ENCODE measurements at places on chromosomes 3 and 15.

DNA sequence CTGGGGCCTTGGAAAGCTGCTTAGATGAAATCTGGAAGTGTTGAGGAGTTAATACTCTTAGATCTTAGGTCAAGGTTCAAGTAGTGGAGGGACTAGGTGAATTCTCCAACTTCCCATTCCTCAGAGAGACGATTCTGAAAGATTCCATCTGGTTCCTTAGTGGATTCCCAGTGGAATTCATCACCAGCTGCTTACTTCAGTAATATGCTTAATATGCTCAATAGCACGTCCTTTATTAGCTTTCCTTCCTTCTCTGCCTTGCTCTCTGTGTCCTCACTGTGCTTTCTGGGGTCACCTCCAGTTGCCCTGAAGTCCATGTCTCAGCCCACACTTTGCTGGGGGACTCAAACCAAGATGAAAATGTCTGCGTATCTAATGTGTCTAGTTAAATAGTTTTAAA, 31.0 kb downstream of the CEP63 start:
- DNase-seq, result no peak

- DNase-seq, result no peak
Observed at GRCh38 chr3:8563146-8563545, 61.5 kb downstream of the LMCD1 start.

GRCh38 chr3:63228677-63229076, 49.4 kb upstream of the SYNPR start:
- peak; percentile 25 for DNase-seq

DNA sequence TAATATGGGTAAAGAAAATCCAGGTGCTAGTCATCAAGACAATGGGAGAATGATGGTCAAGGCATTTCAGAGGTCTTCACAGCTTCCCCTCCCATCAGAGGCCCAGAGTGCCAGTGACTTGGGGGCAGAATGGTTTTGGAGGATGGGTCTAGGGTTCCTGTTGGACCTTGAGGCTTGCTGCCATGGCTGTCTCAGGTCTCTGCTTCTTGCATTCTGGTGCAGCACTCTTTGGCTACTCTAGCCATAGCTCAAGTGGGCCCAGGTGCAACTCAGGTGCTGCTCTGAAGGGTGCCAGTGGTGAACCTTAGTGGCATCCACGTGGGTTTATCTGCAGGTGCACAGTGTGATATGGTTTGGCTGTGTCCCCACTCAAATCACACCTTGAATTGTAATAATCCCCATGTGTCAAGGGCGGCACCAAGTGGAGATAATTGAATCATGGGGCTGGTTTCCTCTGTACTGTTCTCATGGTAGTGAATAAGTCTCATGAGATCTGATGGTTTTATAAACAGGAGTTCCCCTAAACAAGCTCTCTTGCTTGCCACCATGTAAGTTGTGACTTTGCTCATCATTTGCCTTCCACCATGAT, 48.5 kb upstream of the PEX5L start:
- no peak for DNase-seq

GRCh38 chr3:136343873-136344555, 93.9 kb downstream of the PCCB start:
- no peak for DNase-seq

- peak; percentile 51 for DNase-seq
Observed at GRCh38 chr3:149507491-149508324, 33.2 kb downstream of the TM4SF4 start.

DNA sequence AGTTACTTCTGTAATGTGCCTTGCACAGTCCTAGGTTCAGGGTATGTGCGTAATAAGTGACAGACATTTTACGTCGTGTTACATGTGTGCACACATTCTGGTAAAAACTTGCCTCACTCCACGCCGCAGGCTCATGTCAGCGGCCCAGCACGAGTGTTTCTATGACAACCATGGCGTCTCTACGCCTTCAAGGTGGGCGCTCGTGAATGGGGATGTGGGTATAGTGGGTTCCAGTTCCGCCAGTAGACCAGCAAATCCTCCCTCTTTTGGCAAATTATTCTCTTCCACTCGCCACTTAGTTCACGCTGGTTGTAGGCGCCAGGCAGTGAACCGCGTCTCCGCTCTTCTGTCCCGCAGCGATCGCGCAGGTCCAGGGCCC, 40.3 kb downstream of the CHST14 start:
- DNase-seq, result no peak

GRCh38 chr15:57079931-57080620, 161.6 kb downstream of the TCF12 start:
- DNase-seq, result peak; percentile 54

DNA sequence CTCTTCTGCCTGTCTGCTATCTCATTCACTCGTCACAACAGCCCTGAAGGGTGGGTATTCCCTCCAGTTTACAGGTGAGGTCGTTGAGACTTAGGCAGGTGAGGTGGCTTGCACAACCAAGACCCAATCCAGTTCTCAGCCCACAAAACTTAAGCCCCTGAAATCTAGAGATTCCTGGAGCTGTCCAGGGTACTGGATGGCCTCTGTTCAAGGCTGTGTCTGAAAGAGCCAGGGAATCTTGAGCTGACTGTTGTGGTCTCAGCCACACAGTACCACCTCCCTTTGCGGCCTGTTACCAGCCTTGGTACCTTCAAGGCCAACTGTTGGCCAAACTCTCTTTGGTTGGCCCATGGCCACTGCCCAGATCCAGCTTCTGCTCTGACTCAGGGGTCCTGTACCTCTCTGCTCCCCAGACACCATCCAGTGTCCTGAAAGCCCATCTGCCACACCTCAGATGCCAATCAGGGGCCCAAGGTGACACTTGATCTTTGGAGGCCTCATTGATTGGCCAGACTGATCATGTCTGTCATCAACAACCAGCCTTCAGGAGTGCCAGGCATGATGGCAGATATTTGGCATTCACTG, 10.9 kb upstream of the FAM107A start:
- no peak for DNase-seq

DNA sequence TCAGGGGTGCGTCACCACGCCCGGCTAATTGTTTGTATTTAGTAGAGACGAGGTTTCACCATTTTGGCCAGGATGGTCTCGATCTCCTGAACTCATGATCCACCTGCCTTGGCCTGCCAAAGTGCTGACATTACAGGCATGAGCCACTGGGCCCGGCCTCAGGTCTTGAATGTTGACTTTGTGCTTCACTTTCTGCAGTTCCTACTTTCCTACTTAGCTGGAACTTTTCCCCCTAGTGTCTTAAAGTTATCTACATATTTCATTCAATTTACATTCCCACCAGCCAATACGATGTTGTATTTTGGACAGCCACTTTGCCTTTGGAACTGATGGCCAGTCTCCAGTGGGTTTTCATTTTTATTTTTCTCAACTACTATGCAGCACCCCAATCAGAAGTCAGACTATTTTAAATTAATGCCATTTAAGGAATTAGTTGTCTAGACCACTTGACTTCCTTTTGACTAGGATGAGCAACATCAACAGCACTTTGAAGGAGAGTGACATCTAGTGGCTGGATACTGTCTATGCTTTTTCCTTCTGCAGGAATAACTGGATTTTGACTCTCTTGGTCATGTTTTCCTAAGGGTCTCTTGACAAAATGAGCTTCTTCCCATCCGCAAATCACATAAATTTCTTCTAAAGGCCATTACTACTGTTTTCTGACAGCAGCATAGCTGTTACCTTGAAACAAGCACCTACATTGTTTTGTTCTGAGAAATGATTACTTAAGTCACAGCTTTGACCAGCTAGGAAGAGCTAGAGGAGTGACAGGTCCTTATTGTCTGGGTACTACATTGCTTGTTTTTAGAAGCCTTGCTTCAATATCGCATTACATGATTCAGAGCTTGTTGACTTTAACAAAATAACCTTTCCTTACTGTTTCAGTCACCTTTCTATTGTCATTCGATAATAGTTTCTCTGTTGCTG, 140.2 kb downstream of the ITPR1 start:
- DNase-seq, result peak; percentile 89

GRCh38 chr3:114213292-114213626, 24.1 kb downstream of the ZNF80 start:
- DNase-seq, result no peak

- no peak for DNase-seq
Observed at GRCh38 chr15:98935736-98936135, 71.9 kb downstream of the PGPEP1L start.

DNA sequence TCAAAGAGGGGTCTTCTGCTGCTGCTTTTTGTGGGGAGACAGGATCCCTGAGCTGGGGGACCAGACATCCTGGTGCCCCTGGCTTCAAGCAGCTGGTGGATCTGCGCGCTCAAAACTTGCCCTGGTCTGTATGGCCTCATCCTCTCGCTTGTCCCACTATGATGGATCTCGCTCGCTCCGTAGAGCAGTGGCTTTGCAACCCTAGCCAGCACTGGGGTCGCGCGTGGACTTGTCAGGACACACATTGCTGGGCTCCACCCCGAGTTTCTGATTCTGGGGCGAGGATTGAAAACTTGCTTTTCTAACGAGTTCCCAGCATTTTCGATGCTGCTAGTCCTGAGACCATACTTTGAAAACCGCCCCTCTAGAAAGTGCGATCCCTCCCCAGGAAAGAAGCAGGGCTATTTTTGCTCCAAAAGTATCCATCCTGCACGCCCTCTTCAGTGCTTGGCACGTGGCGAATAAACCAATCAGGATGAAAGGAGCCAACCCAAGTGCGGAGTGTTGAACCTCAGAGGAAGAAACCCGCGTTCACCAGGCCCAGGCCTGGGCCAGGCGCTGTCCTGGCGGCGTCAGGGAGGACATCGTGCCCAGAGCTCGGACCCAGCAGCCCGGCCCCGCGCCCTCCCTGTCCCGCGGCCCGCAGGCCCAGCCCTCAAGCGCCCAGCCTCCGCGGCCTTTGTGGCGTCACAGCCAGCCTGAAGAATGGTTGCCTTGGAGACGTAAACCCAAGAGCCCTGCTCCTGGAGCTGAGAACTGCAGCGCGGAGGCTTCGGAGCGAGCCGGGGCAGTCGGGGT, at the start of gene CFAP100:
Gene CFAP100 (plus strand): TSS at position 731 of the 798 bp plus-strand sequence. CDS start 1,092 bp downstream, outside the sequence.
- DNase-seq, result no peak

DNA sequence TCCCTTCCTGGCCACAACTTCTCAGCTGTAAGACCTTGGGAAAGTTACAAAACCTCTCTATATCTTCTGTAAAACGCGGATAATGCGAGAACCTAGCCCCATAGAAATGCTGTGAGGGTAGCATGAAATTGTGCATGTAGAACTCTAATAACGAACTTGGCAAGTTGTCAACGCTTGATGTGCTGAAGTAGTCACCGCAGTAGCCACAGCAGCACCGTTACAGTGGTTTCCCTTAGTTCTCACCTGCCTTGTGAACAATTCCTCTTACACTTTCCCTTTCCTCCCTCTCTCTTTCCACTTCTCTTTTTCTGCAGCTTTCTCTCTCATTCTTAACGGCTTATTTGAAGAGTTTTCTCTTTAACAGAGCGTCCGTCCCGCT, 447 bp upstream of the SHQ1 start:
- peak; percentile 32 for DNase-seq

DNA sequence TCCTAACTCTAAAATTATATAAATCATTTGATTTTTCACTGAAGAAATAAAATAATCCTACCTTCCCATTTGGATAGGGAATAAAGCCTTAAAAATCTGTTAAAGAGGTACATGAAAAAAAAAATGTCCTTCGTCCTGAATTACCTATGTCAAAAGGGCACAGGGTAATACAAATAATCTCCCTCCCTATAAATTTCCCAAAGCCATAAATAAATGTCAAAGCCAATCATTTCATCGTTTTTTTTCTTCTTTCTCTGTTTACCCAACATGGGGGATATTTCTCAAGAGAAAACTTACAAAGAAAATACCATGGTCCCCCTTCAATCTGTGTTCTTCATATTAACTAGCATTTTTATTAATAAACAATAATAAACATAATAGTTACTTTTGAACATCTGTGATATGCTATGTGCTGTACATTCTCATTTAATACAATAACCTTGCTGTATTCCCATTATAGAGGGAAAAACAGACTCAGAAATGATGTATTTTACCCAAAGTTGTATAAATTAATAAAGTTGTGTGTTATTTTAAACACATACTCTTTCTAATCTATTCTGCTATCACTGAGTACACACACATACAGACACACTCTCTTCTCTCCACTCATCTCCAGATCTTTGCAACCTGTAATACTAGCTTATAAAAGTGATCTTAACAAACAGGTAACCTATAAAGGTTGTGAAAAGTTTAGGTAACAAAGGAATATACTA, 910 bp upstream of the ANKRD28 start:
- no peak for DNase-seq

- no peak for DNase-seq
Observed at GRCh38 chr3:48180531-48181253, 7.5 kb downstream of the CDC25A start.

DNA sequence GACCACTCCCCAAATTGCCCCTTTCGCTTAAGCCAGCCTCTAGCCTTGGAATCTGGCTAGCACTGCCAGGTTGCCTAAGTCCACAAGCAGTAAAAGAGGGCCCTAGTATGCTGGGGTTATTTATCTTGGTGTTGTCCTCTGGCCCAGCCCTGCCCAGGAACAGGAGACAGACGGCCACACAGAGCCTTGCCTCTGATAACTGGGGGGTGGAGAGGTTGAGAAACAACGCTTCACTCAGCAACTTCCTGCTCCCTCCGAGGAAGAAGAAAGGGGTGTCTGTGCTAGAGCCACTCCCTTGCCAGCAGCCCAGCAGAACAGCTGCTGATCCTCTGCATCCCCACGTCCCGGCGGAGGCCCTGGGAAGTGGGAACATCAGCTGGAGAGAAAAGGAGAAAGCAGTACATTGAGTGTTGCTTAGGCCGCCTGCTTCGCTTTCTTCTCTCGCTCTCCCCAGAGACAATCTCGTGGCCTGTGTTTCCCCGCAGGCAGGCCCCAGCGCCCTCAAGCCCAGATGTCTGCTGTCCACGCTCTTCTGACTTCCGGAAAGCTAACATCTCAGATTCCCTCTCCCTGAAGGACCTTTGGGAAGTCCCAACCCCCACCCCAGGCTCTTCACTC, 22.6 kb upstream of the C3orf70 start:
- peak; percentile 74 for DNase-seq

DNA sequence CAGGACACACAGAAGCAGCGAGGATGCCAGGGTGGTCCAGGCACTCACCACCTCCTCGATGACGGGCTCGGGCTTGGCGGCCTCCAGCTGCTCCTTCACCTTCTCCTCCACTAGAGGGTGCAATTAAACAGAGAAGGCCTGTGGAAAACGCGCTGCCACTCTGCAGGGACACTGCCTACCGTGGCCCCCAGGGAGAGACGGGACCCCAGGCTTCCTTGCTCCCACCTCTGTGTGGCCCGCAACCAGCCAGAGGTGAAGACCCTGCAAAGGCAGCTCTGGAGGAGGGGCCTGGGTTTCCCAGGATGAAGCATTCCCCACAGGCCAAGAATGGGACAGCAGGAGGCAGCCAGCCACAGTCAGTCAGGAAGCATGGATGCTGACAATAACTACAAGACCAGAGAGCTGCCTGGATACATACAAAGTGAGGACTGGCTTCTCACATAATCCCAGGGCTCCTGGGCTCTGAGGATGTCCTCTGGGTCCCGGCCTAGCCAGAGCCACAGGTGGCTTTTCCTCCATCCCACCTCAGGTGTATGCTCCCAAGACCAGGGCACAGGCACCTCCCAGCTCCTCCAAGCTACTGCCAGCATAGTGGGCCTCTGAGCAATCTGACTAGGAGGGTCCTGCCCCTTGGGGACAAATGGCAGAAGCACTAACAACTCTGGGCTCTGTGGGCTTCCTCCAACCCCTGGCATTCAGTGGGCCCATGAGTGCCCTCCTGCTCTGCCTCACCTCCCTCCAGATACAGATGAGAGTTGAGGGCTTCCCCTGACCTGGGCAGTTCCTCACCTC, 46.2 kb downstream of the PTH1R start:
- peak; percentile 51 for DNase-seq

- no peak for DNase-seq
Observed at GRCh38 chr3:20622304-20622703, 436.3 kb upstream of the SGO1 start.
